ENCODE measurements at places on chromosomes 16 and 17.
A peak's percentile ranks its signal among the peaks of the same experiment; 100 is the strongest.

- DNase-seq, result peak; percentile 63
Measured at GRCh38 chr16:18792836-18793433, 2.8 kb upstream of the RPS15A start.

DNA sequence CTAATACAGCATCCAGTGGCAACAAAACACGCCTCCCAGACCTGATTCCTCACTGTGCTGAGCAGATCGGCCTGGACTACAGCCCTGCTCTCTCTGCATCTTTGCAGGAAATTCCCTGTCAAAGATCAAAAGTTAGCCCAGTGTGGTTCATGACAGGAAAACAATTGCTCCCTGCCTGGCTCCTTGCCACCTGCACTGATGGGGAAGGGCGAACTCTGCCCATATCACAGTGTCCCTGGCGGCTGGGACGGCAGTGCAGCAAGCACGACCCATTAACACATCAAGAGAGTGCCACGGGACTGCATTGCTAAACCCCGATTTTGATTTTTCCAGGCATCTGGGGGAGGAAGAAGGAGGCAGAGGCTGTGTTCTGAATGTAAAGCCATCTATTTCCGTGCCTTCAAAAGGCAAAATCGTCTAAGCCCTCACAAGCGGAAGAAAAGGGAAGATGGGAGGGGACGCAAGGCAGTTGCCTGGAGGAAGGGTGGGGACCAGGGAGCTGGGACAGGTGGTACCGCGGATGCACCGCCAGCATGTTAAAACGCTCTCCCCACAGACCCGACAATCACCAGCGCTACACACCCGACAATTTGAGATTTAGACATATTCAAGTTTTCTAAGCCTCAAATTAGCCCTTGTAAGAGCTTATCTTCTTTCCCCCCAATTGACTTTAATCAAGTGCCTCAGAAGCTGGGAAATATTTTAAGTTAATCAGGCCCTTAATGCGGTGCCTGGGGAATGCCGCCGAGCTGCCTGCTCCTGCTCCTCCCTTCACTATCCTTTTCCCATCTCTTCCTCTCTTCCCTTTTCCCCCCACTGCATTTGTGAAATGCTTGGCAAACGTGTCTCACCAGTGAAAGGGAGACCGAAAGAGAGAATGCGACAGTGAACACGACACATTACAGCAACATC lies 238.8 kb upstream of the CDH5 start:
- peak; percentile 35 for DNase-seq

- no peak for DNase-seq
Measured at GRCh38 chr17:80881306-80881705, 110.3 kb upstream of the CHMP6 start.

DNA sequence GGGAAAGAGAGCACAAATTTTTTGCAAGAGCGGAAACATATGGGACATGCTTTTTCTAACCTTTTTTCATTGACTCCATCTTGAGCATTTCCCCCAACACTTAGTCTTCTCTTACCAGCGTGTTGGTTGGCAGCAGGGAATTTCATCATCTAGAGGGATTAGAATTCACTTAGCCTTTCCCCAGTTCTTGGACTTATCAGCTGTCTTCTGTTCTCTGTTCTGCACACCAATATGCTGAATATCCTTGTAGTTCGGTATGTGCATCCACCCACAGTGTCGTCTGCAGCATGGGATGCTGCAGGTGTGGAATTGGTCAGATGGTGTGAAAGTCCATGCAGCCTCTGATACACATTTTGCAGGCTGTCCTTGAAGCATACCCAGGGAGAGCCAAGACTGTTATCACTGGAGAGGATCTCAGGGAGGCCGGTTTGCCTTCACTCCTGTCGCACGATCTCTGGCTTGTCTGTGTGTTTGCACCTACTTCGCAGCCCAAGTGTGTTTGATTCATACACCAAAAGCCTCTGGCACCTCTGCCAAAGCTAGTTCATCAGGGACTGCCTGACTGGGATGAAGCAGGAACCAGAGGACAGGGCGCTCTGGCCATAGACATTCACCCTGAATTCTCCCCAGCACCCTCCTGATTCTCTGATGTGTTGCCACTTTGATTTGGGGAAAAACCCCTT lies 93.3 kb downstream of the SOCS1 start:
- DNase-seq, result peak; percentile 71

- peak; percentile 58 for DNase-seq
Measured at GRCh38 chr16:2497116-2497630, 16.6 kb upstream of the ATP6V0C start.

- no peak for DNase-seq
Measured at GRCh38 chr16:8959921-8960787, 3.6 kb downstream of the USP7 start.

DNA sequence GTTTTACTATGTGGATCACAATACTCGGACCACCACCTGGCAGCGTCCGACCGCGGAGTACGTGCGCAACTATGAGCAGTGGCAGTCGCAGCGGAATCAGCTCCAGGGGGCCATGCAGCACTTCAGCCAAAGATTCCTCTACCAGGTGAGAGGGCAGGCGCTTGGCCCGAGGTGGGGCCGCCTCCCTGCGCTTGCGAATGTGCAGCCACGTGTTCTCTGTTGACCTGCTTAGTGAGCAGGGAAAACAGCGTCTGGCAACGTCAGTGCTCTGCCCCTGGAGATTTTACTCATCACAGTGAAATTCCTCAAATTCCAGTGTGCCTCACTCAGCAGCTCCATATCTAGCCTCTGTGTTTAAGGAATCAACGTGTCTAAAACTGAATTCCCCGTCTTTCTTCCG lies 33.4 kb upstream of the CLEC18A start:
- DNase-seq, result peak; percentile 88

- DNase-seq, result no peak
Measured at GRCh38 chr16:86089991-86090390, 191.0 kb downstream of the IRF8 start.

DNA sequence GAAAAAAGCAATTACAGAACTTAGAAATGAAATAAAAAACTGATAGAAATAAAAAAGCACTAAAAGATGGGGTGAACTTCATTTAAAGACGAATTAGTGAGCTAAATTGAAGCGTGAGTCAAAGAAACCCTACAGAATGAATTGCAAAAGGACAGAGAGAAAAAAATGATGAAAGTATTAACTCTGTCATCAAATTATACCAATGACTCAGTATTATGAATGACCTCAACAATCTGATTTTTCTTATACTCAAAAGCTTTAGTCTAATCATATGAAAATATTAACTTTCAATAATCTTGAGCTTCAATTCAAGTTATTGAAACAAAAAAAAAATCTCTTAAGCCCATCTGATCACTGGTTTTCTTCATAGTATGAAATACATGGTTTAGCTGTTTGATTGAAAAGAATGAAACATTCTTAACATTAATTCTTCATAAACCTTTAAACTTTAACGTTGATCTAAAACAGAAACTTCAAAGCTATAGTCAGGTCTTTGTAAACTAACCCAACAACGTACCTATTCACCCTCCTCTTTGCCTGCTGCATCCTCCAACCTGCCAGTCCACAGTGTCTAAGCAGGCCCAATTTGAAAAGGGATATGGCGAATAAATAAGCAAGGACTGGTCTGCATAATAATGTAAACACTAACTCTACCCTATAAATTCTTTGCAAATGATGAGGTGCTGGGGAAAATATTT lies 6.6 kb downstream of the ABCA5 start:
- no peak for DNase-seq

DNA sequence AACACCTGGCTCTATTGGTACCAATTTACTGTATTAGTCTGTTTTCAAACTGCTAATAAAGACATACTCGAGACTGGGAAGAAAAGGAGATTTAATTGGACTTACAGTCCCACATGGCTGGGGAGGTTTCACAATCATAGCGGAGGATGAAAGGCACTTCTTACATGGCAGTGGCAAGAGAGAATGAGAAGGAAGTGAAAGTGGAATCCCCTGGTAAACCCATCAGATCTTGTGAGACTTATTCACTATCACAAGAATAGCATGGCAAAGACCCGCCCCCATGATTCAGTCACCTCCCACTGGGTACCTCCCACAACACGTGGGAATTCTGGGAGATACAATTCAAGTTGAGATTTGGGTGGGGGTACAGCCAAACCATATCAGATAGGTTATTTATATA lies 22.6 kb upstream of the GOSR1 start:
- no peak for DNase-seq

DNA sequence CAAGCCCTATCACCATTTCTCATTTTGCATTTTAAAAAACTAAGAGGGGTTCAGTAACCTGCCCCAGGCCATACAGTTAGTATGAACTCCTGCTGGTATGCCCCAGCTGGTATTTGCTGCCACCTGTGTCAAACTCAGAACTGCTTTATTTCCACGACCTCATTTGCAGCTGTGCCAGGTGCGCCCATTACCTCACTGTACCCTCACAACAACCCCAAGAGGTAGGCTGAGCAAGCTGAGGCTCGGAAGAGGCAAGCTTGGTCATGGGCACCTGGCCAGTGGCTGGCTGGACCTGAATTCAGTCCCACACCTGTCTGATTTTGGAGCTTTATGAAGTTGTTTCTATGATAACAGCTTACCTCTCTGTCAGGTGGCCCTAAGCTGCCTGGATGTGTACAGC lies 7.6 kb downstream of the EPN2 start:
- no peak for DNase-seq

DNA sequence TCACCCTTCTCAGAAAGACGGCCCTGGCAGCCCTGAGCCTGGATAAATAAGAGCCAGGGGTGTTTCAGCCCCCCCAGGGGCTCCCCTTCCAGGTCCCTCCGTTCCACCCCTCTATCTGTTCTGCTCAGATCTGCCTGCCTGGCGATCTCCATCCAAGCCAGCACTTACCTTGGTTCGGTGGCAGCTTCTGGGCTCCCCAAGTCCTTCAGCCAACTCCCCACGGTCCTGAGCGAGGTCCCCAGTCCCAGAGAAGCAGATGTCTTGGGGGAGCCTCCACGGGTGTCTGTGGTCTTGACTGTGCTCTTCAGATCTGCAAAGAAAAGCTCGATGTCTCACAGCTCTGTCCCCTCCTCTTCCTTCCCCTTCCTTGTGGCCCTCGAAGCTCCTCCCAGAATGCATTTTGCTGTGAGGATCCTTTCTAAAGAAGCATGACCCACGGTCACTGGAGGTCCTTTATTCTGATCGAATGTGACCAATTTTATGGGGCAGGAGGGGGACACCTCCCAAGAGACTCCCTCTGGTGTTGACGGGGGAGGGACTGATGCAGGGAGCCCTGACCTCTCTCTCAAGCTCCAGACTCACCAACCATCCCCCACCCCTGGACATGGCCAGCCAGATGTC lies at the start of gene PIK3R6:
Gene PIK3R6, minus strand, starts transcription at position 314 of the 621 bp plus-strand sequence. CDS start 17,880 bp downstream, outside the sequence.
- DNase-seq, result no peak

DNA sequence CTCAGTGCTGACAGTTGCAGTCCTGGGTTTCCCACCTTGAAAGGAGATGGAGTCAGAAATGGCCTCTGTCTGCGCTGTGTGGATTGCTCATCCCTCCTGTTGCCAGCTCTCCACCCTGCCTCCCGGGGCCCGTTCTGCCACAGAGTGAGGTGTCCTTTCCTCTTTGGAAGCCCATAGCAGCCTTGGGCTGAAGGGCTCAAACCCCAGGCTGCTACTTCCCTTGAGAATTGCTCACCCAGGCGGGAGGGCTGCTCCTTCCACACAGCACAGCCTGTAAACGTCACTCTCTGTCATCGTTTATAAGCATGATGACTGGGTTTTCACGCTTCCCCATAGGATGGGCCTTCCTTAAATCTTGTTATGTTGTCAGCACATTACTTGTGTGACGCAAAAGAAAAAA lies 62.7 kb downstream of the FOXK2 start:
- peak; percentile 72 for DNase-seq

DNA sequence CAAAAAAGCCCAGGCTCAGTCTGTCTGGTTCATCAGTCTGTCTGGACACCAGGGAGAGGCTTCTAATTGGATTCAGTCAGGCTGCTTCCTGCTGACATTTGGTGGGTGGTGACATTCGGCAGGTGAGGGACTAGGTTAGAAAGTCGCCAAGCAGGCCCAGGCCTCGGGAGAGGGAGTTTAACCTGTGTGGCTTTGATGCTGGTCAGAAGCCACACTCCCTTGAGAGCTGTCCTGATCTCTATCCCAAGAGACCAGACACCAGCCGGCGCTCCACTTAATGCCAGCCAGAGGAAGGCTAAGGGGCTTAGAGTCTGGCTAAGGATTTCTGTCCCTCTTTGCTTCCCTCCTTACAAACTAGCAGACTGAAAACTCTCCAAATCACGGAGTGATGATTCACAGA lies 135.0 kb downstream of the GSG1L start:
- no peak for DNase-seq
